ENCODE measurements at places on chromosomes 7 and 10.

DNA sequence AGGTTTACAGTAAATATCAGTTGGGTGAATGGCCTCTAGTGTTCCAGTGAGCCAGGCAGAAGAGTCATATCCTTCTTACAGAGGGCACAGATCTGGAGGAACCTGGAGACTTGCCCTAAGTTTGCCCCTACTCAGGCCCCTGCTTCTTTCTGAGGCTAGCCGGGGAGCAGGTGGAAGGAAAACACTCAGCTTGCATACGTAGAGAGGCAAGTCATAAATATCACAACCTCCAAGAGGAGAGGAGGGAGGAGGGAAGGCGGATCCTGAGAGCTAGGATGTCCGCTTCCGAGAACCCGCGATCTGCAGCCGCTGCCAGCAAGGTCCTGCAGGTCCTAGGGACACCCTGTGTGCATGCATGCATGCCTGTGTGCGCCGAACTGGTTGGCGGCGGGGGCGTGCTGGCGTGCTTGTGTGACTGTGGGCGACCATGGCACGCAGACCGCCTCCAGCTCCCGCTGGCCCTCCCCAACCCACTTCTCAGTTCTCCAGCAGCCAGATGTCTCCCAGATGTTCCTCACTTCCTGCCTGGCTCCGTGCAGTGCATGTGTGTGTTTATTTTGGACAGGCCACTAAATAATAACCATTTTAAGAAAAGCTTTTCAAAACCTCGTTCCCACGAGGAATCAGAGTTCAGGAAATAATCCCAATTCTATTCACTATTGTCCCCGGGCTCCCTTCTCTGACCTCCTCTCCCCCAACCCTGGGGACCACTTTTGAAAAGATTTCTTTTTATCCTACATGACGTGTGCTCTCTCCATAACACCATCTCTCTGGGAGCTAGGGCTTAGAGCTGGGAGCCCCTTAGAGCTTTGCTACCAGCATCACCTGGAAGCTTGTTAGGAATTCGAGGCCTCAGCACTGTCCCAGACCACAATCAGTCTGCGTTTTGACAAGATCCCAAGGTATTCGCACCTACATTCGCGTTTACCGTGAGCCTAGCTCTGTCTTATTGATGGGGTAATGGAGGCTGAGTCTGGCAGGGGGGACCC, 32.4 kb downstream of the UNC5B start:
- DNase-seq: no peak

DNA sequence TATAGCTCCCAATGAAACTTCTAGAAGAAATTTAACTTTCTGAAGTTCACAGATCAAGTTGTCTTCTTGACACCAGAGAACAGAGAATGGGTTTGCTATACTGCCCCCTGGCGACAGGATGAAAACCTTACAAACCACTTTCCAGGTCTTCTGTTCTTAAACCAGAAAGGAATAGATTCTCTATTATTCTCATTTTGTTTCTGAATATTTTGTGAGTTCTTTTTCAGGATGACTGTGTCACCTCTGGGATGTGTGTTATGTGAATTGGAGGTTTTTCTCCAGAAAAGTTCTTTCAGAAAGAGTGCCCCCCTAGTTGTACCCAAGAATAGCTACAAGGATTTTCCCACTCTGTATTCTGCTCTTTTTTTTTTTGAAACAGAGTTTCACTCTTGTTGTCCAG, 6.3 kb downstream of the IFT22 start:
- DNase-seq: peak; percentile 49

DNA sequence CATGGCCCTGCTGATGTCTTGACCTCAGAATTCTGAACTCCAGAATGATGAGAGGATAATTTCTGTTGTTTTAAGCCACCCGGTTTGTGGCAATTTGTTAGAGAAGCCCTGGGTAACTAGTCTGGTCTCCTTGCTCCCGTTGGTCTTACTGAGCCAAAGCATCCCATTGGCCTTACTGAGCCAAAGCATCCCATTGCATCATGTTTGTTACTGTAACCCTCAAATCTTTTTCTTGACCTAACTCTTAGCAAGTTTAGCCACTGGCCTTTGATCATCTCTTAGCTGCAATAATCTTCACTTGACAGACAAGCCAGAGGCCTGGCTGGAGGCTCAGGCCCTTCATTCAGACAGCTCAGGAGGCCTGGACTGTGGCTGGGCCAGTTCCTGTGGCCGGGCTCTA, 21.8 kb downstream of the TBXAS1 start:
- no peak for DNase-seq

DNA sequence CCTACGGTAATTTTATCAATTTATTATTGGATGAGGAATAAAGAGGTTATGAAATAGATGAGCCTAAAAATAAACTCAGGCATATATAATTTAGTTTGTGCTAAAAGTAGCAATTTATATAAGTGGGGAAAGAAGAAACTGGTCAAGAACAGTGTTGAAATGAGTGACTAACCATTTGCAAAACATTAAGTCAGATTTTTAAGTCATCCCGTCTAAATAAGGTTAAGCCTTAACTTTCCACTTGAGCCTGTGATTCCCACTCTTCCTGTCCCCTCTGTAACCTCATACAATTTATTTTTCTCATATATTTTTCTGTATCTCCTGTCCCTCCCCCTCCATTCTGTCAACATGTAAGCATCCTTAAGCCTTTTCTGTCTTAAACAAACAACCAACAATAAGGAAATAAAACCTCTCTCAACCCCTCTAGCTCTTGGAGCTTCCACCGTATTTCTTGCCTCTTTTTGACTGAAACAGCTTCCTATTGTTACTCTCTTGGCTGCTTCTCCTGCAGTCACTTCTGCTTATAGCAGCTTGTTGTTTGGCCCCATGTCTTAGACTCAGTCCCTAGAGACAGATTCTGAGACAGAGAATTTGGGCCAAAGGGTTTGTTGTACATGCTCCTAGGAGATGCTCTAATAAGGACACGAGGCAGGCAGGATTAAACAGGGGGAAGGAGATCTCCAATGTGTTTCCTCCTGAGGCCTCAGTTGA, 109.7 kb downstream of the GNAI1 start:
- no peak for DNase-seq

DNA sequence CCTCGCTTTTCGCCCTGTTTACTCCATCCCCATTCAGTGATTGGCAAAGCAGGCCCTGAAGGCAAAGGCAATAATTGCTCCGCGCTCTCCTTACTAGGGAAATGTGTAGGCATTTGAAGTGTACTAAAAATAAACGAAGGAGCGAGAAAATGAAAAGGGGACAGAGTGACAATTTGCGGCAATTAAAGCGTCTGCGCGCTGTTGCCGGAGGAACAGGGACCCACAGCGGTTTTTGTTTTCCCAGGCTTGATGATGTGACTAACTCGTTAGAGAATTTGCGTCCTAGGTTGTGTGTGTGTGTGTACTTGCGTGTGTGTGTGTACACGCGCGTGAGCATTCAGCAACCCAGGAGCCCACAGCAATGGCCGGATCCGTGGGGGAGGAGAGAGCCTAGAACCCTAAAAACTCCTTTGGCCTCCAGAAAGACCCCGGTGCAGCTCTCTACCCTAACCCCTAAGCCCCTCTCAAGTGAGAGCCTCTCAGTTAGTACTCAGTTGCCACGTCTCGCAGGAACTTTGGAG, 7.8 kb upstream of the DLX6 start:
- no peak for DNase-seq

GRCh38 chr10:69278446-69278963, at the start of gene HK1:
HK1 (plus strand) TSS chr10:69278496.
- DNase-seq: no peak

DNA sequence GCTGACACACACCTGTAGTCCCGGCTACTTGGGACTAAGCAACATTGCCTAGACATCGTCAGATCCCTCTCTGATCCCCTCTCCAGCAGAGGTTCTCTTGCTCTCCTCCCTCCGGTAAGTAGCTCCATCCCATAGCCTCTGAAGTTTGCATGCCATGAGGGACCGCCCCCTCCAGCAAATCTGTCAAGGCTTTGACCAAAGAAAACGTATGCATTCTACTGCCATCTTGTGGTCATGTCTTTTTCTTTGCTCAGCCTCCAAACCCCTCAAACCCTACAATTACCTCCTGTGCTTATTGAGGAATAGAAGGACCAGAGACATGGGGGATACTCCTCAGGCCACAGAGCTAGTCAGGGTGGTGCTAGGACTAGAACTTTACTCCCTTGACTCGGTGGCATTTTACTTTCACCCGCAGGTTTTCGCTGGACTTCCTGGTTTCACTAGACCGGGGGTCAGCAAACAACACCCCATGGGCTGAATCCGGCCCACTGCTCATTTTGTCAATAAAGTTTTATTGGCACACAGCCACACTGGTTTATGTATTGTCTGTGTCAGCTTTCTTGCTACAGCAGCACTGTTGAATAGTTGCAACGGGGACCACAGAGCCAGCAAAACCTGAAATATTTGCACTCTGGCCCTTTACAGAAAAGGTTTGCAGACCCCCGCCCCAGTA, 202.6 kb upstream of the FOXK1 start:
- DNase-seq: peak; percentile 26

DNA sequence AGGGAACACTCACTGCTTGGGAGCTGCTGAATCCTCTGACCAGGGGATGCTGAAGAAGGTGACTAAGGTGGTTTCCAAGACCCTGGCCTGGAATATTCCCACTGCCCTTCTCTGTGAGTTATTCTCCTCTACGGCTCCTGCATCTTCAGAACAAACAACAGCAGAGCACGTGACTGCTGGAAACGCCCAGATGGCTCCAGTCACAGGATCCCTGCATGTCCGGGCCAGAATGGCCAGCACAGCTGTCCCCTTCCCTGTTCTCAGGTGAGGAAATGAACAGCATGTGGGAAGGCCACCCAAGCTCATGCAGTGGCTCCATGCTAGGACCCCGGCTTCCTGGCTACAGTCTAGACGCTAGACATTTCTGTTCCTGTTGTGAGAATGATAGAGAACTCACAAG, 43.1 kb downstream of the GHRHR start:
- no peak for DNase-seq

DNA sequence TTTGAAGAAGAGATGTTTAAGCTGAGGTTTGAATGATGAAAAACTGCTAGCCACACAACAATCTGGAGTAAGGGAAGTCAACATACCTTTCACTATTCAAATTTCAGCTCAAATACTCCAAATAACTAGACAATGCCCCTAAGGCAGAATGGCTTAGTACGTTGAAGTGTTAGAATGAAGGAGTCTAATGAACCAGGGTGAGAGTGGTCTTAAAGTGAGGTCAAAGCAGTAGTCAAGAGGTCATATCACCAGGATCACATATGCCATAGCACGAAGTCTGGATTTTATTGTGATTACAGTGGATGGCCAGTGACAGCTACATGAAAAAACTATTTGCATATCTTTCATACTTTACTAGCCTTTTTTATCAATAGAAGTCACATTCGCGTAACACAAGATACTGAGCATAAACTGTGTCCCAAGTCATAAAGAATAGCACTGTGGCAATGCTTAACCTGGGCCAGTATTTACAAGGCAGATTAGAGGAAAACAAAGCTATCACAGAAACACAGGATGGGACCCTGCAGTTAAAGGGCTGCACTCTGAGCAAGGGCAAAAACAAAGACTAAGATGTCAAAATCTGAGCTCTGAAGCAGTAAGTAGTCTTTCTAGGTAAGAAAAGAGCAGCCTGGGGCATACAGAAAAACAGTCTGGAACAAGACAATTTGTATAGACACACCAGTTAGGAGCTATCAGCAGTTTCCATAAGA, 61.5 kb downstream of the HYCC1 start:
- no peak for DNase-seq

Data from CMK (cell line).